ENCODE measurements at places on chromosomes 4 and X.

DNA sequence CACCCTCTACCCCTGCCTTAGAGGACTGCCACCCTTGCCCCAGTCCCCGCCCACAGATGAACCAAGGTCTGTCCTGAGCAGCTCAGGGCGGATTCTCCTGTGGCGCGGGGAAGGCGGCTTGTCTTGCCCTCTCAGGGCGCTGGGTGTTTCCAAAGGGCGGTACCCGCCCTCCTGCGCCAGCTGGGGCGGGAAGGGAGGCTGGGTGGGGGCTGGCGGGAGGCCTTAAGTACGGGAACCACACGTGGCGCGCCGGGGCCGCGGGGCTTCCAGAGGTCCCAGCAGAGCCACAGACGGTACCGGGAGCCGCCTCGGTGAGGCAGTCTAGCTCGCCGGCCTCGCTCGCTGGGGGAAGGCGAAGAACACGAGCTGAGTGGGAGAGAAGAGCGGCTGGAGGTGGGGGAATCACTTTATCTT is 361.1 kb downstream of the MID1IP1 start:
- no peak for DNase-seq

DNA sequence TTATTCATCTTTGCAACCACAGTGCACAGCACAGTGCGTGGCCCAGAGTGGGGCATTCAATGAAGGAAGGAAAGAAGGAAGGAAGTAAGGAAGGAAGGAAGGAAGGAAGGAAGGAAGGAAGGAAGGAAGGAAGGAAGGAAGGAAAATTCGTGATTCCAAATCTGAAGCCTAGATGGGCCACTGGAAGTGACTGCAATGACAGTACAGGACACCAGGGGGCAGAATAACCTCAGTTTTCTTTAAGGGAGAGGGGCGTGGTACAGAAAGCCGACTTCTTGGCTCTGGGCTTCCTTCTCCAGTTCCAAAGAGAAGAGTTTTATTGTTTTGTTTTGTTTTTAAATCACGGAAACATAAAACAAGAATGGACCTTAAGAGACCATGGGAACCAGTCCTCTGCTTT is 47.8 kb downstream of the APLN start:
- DNase-seq, result no peak

DNA sequence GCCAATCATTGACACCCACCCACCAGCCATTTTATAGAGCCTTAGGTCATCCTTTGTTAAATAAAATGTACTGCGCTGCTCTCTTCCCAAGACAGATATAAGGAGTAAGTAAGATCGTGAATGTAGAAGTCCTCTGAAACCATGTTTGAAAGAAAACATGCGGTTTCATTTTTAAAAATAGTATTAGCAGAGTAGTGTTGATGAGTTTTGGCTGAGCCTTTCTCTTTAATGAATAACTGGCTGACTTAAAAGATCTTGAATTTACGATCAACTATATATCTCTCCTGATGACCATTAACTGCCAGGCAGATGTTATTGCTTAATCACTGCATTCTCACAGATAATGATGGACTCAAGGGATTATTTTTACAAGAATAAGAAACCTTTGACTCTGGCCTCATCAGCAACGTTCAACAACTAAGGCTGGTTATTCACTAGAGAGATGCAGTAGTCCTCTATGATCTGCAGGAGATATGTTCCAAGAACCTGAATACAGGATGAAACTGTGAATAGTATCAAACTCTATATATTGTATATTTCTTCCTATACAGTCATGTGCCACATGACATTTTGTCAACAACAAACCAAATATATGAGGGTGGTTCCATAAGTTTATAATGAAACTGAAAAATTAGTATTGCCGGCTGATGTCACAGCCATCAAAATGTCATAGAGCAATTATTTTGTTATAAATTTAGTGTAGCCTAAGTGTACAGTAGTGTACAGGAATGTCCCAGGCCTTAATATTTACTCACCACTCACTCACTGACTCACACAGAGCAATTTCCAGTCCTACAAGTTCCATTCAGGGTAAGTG is 80.8 kb downstream of the FAM13A start:
- no peak for DNase-seq

- no peak for DNase-seq
Observed at GRCh38 chrX:21738210-21738949, 19.5 kb downstream of the SMPX start.

DNA sequence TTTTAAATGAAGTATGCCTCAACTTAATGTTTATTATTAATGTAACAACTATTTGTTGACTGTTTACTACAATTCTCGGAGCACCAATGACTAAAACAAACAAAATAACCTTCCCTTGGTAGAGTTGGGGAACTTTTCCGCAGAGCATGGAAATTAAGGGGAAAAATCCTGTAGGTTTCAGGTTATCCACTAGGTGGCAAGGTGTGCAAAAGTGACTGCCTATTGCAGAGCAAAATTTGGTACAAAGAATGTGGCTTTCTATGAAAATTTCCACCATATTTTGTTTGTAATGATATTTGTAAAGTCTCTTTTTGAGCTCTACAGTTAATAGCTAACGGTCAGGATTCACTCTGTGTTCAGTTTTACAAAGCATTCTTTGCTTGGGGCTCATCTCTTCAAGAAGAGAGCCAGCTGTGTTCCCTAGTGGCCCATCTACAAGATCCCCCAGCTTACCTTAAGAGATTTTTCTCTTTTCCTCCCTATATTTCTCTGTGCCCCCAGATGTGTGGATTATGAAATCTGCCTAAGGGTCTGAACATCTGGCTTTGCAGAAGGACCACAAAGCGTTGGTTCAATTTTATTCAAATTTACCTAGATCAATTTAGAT is 61.1 kb downstream of the FBXO8 start:
- DNase-seq, result no peak

Data from NCI-H446 treated with DMSO at 0.1 percent for 48 hours (cell line).